ENCODE measurements at places on chromosomes 1 and 21.

GRCh38 chr1:244388961-244389360 lies 62.7 kb downstream of the ADSS2 start:
- DNase-seq, result no peak

- no peak for DNase-seq
Observed at GRCh38 chr1:29482991-29483390, 246.7 kb downstream of the PTPRU start.

- DNase-seq, result no peak
Observed at GRCh38 chr21:29870814-29871213, 69.0 kb downstream of the GRIK1 start.

DNA sequence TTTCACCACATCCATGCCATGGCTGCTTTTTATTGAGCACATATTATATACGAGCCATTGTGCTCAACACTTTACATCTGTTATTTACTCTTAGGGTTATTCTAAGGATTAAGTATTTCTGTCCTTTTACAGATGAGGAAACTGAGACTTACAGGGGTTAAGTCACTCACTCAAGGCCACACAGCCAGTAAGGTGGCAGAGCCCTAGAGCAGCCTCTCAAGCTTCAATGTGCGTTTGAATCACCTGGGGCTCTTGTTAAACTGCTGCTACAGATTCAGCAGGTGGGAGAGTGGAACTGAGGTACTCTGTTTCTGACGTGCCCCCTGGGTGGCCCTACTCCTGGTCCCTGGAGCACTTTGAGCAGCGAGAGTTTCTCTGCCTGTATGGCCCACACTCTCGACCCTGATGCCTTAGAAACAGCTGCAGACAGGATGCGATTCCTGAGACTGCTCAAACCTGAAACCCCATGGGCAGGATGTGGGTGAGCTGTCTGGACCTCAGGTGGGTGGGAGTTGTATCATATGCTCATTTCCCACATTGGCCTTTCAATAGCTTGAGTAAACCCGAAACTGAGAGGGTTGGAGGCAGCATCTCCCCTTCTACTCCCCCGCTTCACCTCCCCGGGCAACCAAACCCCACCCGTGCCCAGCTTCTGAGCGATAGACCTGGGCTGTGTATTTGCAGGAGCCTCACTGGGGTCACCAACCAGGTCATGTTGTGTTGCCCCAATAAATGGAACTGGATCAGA lies 59.3 kb downstream of the MAN1C1 start:
- DNase-seq, result peak; percentile 31

- DNase-seq, result no peak
Observed at GRCh38 chr21:18987520-18988026, 584.0 kb upstream of the TMPRSS15 start.

DNA sequence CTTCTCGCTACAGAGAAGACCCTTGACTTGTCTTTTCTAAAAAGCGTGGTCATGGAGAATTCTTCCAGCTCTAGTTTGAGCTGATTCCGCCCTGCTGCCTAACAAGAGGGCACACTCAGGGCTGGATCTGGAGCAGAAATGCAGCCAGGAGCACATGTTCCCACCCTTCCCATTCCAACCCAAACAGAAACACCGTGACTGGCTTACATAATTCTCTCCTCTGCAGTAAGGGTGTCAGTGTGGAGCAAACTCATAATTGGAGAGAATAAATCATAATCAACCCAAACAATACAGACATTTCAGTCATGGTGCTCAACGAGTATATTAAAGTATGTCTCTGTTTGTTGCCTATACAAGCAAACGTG lies 34.5 kb downstream of the CTNNBIP1 start:
- no peak for DNase-seq

DNA sequence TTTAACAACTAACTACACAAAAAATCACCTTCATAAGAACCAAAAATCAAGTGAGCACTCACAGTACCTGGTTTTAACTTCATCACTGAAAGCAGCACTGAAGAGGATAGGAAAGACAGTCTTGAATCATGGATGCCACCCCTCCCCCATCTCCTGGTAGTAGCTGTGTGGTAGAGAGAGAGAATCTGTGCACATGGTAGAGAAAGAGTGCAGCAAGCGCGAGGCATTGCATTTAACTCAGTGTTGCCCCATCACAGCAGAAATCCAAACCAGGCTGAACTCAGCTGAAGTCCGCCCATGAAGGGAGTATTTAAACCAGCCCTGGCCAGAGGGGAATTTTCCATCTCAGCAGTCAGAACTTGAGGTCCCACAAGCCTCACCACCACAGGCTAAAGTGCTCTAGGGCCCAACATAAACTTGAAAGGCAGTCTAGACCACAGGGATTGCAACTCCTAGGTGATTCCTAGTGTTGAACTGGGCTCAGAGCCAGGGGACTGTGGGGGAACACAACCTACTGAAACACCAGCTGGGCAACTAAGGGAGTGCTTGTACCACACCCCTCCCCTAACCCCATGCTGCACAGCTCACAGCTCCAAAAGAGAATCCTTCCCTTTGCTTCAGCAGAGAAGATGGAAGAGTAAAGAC lies 38.4 kb downstream of the VAV3 start:
- DNase-seq, result peak; percentile 69

DNA sequence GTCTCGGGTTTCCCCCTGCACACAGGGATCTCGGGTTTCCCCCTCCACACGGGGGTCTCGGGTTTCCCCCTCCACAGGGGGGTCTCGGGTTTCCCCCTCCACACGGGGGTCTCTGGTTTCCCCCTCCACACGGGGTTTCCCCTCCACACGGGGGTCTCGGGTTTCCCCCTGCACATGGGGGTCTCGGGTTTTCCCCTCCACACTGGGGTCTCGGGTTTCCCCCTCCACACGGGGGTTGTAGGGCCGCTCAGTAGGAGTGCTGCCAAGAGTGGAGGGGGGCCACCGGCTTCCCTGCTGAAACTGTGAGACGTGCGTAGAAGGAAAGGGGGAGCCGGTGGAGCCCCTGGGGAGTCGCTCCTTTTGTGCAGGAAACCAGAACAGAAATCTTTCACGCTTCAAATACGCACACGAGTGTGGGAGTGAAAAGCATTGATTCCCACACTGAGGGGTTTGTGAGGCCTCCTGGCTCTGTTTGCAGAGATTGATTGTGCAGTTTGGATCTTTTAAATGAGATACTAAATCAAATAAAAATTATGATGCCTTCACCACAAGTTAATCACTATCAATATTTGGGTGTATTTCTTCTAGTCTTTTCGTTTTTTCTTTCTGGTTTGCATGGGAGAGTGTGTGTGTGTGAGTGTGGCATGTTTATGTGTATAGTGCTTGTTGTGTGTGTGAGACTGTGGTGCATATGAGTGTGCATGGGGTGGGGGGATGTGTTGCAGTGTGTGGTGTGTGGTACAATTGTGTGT lies 54.3 kb upstream of the TRAPPC10 start:
- DNase-seq, result no peak

GRCh38 chr1:14913482-14914177 lies 239.9 kb upstream of the TMEM51 start:
- no peak for DNase-seq

DNA sequence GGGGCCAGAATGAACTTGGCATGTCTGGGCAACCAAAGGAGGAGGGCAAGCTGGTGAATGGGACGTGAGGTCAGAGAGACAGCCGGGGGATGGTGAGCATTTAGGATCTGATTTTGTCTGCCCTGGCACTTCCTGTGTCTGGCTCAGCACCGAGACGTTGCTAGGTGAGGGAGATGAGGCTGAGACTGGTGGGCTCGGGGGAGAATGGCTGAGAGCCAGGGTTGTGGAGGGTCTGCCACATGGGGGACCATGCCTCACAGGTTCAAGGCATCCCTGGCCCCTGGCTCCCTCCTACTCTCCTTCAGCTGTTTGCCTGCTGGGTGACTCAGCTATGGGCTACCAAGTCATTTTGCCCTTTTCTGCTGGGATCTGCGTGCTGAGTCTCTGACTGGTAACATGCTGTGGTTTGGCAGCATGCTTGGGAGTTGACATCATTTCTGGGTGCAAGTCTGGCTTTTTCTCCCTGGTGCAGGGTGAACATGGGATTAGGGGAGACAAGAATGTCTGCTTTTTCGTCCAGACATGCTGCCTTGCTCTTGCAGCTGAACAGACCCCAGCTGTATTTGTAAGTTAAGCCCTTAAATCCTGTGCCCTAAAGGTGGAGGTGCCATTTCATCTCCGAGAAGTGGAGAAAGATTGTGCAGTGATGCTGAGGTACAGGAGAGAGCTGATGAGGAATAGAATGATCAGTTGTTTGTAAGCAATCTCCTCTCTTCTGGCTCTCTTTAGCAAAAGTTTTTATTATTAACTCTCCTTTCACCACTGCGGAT lies 17.6 kb downstream of the GALNT2 start:
- DNase-seq, result peak; percentile 97

- no peak for DNase-seq
Observed at GRCh38 chr1:16087733-16088132, 14.3 kb upstream of the FAM131C start.

DNA sequence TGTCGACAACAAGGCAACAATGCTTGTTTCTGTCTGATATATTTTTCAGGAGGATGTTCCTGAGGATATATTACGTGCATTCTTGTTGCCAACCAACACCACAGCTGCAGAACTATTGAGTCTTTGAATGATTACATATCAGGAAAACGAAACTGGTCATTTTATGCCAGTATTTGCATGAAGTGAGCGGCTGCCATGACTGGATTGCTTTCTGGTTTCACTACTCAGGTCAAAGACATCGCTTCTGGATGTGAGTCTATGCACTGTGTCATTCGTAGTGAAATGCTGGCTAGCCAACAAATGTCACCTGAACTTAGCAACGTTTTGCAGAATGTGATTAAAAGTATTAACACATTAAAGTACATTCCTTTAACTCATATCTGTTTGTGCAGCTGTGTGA lies 35.8 kb upstream of the OLFM3 start:
- DNase-seq, result no peak

- peak; percentile 95 for DNase-seq
Observed at GRCh38 chr1:158019171-158019868, 25.9 kb downstream of the KIRREL1 start.

DNA sequence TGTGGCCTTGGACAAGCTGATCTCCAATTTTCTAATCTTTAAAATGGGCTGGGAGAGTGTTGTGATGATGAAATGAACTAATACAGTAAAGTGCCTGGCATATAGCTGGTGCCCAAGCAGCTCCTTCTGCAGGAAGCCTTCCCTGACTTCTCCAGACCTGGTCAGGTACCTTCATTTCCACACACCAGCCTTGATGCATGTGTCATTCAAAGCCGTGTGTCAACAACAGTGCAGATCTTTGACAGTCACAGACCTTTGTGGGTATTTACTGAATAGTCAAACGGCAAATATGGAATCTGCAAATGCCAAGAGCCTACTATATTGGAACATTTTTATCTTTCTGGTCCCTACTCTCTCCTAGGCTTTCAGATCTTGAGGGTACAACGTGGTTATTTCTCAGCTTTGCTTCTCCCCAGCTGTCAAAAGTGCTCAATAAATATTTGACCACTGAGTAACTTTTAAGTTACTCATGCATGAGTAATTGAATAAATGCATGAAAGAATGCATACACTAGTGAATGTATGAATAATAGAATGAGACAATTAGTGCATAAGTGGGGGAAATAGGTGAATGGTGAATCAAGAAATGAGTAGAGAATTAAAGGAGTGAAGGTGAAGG lies 75.4 kb downstream of the MDM4 start:
- peak; percentile 80 for DNase-seq

- no peak for DNase-seq
Observed at GRCh38 chr1:179003512-179004066, 22.1 kb upstream of the FAM20B start.

GRCh38 chr1:42153624-42154023 lies 414 bp downstream of the GUCA2B start:
- no peak for DNase-seq

- DNase-seq, result no peak
Observed at GRCh38 chr1:89616844-89617627, 15.9 kb upstream of the LRRC8C start.

- no peak for DNase-seq
Observed at GRCh38 chr1:175904808-175905207, 161.4 kb upstream of the TNR start.

DNA sequence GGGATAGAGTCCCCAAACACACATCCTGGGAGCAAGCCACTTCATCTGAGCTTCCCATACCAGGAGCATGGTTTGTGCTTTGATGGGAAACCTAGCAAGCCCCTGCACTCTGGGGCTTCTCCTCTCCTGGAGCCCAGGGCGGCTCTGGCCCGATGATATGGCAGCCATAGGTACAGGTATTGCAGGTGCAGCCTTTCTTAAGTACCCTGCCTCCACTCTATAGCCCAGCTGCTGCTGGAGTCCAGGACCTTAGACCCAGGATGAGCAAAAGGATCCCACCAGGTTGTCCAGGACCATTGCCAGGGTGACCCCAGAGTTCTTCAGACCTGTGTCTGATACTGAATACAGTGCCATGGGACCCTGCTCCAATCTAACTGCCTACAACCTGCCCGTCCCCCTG lies 4.2 kb downstream of the C1orf226 start:
- DNase-seq, result no peak

Measured in HT1080 (cell line).